ENCODE measurements at places on chromosomes 11 and 22. TPM values are rescaled to one million over a fixed set of nuclear protein-coding genes. Genes with fewer than 3 reads are reported as not detected.

GRCh38 chr11:37621662-37622061 is 1023.6 kb upstream of the RAG2 start:
- no peak overlapping the region for H3K27ac ChIP-seq

- no peak overlapping the region for H3K27ac ChIP-seq
- no peak overlapping the region for H3K4me3 ChIP-seq
- DNase-seq = no peak
- no peaks in the 10 kb centered on the region for H3K36me3 ChIP-seq
- H3K27me3 ChIP-seq = no peaks in the 10 kb centered on the region
Measured at GRCh38 chr11:67523556-67524479, 572 bp upstream of the CABP2 start.

DNA sequence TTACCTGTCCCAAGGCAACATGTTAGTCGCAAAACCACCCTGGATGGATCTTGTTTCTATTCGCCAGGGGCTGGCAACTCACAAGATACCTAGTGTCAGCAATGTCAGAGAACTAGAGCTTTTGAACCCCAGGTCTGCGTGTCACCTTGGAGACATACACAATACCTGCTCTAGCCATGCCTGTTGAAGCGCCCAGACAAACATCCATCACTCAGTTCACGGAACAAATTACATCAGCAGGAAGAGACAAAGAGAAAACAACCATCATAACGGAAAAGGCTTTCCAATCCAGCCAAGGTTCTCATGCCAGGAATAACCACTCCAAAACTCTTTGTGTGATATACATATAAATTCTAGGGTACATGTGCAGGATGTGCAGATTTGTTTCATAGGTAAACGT is 2.2 kb downstream of the CD59 start:
- no peaks in the 10 kb centered on the region for H3K36me3 ChIP-seq
- DNase-seq = no peak
- H3K27me3 ChIP-seq = peaks cover 15% of the 10 kb centered on the region
- H3K4me1 ChIP-seq = peaks cover 12% of the 10 kb centered on the region
- no peak overlapping the region for H3K27ac ChIP-seq

GRCh38 chr11:45615182-45615792 is 50.1 kb downstream of the CHST1 start:
- peaks cover 17% of the 10 kb centered on the region for H3K4me1 ChIP-seq
- no peak overlapping the region for H3K4me3 ChIP-seq
- no peak overlapping the region for H3K27ac ChIP-seq
- peaks cover 66% of the 10 kb centered on the region for H3K27me3 ChIP-seq
- no peaks in the 10 kb centered on the region for H3K36me3 ChIP-seq

DNA sequence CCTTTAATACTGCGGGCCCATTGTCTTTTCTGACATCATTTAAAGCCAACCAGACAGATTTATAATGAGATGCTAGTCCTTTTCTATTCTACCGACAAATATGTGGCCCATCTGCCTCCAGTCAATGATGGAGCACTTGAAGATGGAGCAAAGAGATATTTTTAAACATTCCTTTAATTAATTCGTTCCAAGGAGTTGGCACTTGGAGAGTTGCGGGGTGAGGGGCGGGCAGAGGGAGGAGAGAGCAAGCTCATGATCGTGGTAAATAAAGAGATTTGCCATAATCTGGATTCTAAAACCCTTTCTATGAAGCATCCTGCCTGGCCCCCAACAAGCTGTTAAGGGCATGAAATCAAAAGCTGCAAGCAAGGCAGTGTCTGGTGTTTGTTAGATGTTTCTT is 5.0 kb downstream of the SLC1A2 start:
- no peaks in the 10 kb centered on the region for H3K36me3 ChIP-seq
- no peak overlapping the region for H3K27ac ChIP-seq
- H3K4me3 ChIP-seq = no peak overlapping the region
- H3K27me3 ChIP-seq = peaks cover 54% of the 10 kb centered on the region

- H3K4me3 ChIP-seq = no peak overlapping the region
- no peaks in the 10 kb centered on the region for H3K4me1 ChIP-seq
- H3K27ac ChIP-seq = no peak overlapping the region
- no peaks in the 10 kb centered on the region for H3K27me3 ChIP-seq
- no peak for DNase-seq
Measured at GRCh38 chr11:120978701-120979100, 45.2 kb upstream of the TBCEL start.

GRCh38 chr11:125494561-125494960 is 1.5 kb downstream of the FEZ1 start:
- DNase-seq = peak; percentile 42
- H3K4me1 ChIP-seq = peaks cover 20% of the 10 kb centered on the region
- peak overlapping the region; percentile 98 for H3K4me3 ChIP-seq
- no peaks in the 10 kb centered on the region for H3K36me3 ChIP-seq
- peak overlapping the region; percentile 18 for H3K27ac ChIP-seq

DNA sequence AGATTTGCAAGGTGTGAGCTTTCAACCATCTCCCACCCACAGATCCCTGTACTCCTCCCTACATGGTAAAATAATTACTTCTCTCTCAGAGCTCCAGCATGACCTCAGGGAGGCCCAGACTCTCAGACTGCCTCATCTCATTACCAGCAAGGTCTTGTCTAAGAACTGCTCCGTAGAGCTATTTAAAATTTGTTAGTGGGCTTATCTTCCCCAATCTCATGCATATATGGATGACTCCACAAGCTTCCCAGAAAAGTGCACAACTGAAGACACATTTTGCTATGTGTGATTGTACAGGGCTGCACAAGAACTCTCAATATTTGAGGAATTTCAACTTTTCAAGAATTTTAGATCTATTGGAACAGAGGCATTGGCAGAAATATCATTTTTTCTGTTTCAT is 230.3 kb downstream of the CSNK2A3 start:
- no peak overlapping the region for H3K27ac ChIP-seq
- H3K27me3 ChIP-seq = no peaks in the 10 kb centered on the region
- H3K36me3 ChIP-seq = no peaks in the 10 kb centered on the region
- H3K4me3 ChIP-seq = no peak overlapping the region
- DNase-seq = no peak
- no peaks in the 10 kb centered on the region for H3K4me1 ChIP-seq

DNA sequence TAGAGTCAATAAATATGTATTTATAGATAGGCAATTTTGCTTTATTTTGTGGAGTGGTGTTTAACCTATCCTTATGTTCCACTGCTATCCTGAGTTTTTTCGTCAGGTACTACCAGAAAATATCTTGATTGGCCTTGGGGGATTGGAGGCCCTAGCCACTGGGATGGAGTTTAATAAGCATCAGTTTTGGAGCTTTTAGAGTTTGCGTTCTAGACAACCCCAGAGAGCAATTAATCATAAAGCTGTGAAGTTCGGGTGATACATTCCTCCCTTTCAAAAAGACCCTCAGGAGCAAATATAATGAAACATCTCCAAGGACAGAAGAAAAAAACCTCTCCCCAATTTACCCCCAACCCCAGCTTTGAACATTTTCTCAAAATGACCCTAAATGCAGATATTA is at the start of gene OR5A1:
OR5A1 (plus strand) TSS at position 301 of the 400 bp plus-strand sequence. CDS start 6,700 bp downstream, outside the sequence.
- no peaks in the 10 kb centered on the region for H3K27me3 ChIP-seq
- peaks cover 8% of the 10 kb centered on the region for H3K4me1 ChIP-seq
- H3K27ac ChIP-seq = no peak within 1 kb of the TSS
- H3K4me3 ChIP-seq = no peak within 1 kb of the TSS
- DNase-seq = no peak

DNA sequence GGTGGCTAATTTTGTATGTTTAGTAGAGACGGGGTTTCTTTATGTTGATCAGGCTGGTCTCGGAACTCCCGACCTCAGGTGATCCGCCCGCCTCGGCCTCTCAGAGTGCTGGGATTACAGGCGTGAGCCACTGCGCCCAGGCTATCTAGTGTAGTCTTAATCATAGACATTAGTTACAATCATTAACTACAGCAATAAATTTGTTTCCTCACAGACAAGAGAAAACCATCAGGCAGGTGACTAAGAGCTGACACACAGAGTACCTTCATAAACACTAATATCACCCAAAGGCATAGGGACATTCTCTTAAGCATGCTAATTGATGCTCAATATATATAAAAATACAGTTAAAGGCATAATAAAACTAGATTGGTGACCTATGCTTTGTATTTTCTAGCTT is 19.4 kb downstream of the SDHD start:
- DNase-seq = no peak
- H3K27ac ChIP-seq = no peak overlapping the region
- H3K27me3 ChIP-seq = no peaks in the 10 kb centered on the region

- peak overlapping the region; percentile 81 for H3K4me3 ChIP-seq
- no peaks in the 10 kb centered on the region for H3K36me3 ChIP-seq
- no peaks in the 10 kb centered on the region for H3K27me3 ChIP-seq
- no peaks in the 10 kb centered on the region for H3K4me1 ChIP-seq
- H3K27ac ChIP-seq = peak overlapping the region; percentile 17
- no peak for DNase-seq
Measured at GRCh38 chr11:67442504-67443404, 522 bp downstream of the CORO1B start.

DNA sequence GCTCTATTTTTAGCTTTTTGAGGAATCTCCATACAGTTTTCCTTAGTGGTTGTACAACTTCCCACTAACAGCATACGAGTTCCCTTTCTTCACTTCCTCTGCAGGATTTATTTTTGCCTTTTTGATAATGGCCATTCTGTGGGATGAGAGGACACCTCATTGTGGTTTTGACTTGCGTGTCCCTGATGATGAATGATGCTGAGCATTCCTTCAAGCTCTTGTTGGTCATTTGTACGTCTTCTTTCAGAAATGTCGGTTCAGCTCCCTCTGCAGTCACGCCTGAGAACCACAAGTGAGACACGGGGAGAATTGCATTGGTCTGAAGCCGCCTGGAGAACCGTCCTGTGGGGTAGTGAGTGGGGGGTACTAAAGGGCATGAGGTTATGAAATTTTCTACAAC is 2.0 kb upstream of the KRTAP5-10 start:
- H3K4me1 ChIP-seq = no peaks in the 10 kb centered on the region
- DNase-seq = peak; percentile 65
- no peaks in the 10 kb centered on the region for H3K27me3 ChIP-seq
- H3K36me3 ChIP-seq = no peaks in the 10 kb centered on the region
- H3K27ac ChIP-seq = no peak overlapping the region

DNA sequence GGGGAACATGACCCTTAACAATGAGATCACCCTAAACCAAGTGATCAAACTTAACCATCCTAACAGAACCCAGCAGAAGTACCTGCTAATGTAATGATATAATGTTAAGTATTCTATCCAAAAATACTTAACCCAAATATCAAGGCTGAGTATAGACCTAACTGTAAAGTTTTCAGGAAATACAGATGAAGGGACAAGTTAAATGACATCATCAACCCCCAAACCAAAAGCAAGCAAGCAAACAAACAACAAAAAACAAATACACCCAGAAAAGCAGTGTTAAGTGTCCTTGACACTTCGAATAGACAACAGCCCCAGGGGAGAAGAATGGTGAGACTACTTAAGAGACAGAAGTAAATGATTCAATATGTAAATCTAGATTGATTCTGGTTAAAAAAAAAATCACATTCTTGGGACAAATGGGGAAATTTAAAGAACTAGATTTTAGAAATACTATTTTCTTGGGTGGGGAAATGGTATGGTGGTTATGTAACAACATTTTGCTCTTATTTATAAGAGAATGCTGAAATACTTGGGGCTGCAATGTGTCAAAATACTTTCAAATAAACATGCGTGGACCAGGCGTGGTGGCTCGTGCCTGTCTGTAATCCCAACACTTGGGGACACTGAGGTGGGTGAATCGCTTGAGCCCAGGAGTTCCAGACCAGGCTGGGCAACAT is 2.5 kb downstream of the CSTF3 start:
- H3K4me3 ChIP-seq = peak overlapping the region; percentile 89
- peaks cover 16% of the 10 kb centered on the region for H3K4me1 ChIP-seq
- H3K27ac ChIP-seq = no peak overlapping the region
- no peaks in the 10 kb centered on the region for H3K27me3 ChIP-seq

- no peak overlapping the region for H3K27ac ChIP-seq
- H3K4me1 ChIP-seq = peaks cover 15% of the 10 kb centered on the region
- H3K4me3 ChIP-seq = no peak overlapping the region
- no peak for DNase-seq
Measured at GRCh38 chr22:25095869-25096268, 103.8 kb upstream of the CRYBB3 start.

DNA sequence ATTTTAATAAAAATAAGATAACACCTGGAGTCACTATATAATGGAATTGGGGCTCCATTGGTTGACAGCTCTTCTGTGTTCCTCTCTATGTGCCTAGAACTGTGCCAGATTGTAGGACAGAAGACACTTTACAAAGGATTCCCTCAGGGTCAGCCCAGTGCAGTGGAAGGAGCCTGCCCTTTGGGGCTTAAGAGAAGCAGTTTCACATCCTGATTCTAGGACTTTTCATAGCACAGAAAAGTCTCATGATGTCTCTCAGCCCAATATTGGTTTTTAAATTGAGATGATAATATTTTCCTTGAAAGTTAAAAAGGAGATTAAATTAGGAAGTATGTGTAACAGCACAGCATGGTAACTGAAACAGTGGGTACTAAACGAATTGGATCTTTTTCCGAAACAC is 7.1 kb downstream of the PLAAT4 start:
- no peaks in the 10 kb centered on the region for H3K36me3 ChIP-seq
- no peaks in the 10 kb centered on the region for H3K4me1 ChIP-seq
- no peak overlapping the region for H3K4me3 ChIP-seq
- H3K27ac ChIP-seq = no peak overlapping the region

DNA sequence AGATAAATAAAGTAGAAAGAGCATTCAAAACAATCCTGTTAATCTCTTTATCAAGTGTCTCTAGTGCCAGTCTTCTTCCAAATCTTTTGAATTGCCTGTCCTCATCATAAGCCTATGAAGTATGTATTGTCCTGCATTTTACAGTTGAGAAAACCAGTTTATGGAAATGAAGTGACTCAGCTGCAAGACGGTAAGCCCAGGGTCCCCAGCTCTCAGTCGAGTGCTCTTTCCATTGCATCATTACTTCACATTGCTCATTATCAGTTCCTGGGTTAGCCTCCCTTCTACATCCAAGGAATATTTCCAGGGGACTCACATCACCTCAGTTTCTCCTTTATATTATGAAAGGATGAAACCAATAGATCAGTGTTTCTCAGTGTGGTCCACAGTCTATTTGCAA is 9.1 kb upstream of the P4HA3 start:
- H3K36me3 ChIP-seq = no peaks in the 10 kb centered on the region
- H3K4me1 ChIP-seq = no peaks in the 10 kb centered on the region
- no peak overlapping the region for H3K27ac ChIP-seq
- DNase-seq = no peak

DNA sequence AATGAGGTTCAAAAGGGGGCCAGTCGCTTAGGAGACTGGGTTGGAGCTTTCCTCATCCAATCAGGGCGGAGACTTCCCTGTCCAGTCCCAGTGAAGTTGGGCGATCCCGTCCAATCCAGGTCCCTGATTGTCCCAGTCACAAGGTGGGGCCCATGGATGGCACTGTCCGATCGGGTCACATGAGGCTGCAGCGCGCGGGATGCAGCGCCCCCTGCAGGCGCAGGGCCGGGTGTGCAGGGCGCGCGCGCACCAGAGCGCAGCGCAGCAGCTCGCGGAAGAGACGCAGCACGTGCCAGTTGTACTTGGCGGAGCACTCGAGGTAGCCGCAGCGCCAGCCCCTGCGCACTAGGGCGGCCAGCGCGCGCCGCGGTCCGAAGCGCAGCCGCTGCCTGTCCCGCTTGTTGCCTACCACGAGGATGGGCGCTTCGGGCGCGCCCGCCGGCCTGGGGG is 2.3 kb downstream of the RASL10A start:
- no peak overlapping the region for H3K27ac ChIP-seq
- peaks cover 11% of the 10 kb centered on the region for H3K4me1 ChIP-seq
- H3K27me3 ChIP-seq = peaks cover 64% of the 10 kb centered on the region
- peak; percentile 68 for DNase-seq
- H3K36me3 ChIP-seq = no peaks in the 10 kb centered on the region

The CD6 gene
- not detected for total RNA-seq

The TRIM51G gene
- not detected for total RNA-seq

The SORL1 gene
- 45.6 TPM for total RNA-seq

The PLAAT2 gene
- total RNA-seq = not detected

The SAA2 gene
- total RNA-seq = not detected

The LIPT2 gene
- 16.9 TPM for total RNA-seq

The LUZP2 gene
- total RNA-seq = 1.6 TPM

The BIK gene
- total RNA-seq = 1.6 TPM
